Fibroblast of skin of left biceps (primary cell): ENCODE measurements at places on chromosomes 12 and 14.

DNA sequence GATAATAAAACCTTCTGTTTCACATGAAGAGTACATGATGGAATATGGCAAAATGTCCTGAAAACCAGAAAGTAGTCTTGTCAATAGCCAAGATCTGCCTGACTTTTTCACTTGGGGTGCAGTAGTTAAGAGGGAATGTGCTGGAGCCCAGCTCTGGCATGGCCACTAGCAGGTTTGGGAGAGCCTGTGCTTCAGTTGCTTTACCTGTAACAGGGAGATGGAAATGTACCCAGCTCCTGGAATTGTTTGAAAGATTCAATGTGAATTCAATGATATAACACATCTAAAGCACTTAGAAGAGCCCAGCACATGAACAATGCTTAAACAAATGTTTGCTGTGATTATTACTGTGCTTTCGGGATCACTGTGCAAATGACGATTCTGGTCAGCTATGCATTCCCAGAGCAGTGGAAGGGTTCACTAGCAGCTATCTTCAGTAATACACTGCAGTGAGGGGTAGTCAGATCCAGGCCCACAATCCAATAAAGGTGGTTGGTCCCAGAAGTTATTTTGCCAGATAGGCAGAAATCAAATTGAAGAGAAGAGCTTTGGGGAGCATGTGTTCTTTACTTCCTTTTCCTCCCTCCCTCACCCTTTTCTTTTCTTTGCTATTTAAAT, 224.9 kb downstream of the APAF1 start:
- no peak for DNase-seq

GRCh38 chr12:32025906-32026305, 66.7 kb downstream of the RESF1 start:
- DNase-seq: no peak

- DNase-seq: no peak
Measured at GRCh38 chr14:51410897-51411296, 170.8 kb downstream of the TMX1 start.

- DNase-seq: no peak
Measured at GRCh38 chr14:76756371-76756750, 4.9 kb upstream of the VASH1 start.
